ENCODE measurements at places on chromosomes 7 and 10. TPM values are rescaled to one million over a fixed set of nuclear protein-coding genes. Genes with fewer than 3 reads are reported as not detected.
A peak's percentile ranks its signal among the peaks of the same experiment; 100 is the strongest.

FAM25G gene
- total RNA-seq = 3.2 TPM

TYW1B gene
- 8.4 TPM for total RNA-seq

ZPBP gene
- 0.13 TPM for total RNA-seq

MRC1 gene
- 0.29 TPM for total RNA-seq

AASS gene
- 10.9 TPM for total RNA-seq

FOXL3 gene
- not detected for total RNA-seq

TUBAL3 gene
- total RNA-seq = 0.34 TPM

SEMA3E gene
- total RNA-seq = 0.07 TPM

STEAP4 gene
- total RNA-seq = 2.3 TPM

GRCh38 chr10:3528823-3529403 lies 256.1 kb downstream of the KLF6 start:
- DNase-seq = no peak

DNA sequence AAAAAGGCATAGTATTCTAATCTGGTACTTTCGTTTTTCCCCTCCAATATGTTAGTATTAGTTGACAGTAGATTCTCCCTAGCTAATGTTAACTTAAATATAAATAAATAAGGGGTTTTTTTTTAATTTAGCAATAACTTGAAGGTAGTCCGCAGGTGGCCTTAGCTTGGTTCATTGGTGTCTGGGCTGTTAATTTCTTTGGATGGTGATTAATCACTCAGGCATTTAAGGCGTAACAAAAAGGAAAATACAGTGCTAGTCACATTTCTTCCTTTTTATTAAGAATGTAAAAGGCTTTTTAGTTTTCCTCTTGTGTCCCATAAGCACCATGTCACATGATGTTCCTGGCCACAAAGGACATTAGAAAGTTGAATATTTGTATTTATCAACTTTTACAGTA lies 161.0 kb upstream of the POT1 start:
- DNase-seq = no peak

DNA sequence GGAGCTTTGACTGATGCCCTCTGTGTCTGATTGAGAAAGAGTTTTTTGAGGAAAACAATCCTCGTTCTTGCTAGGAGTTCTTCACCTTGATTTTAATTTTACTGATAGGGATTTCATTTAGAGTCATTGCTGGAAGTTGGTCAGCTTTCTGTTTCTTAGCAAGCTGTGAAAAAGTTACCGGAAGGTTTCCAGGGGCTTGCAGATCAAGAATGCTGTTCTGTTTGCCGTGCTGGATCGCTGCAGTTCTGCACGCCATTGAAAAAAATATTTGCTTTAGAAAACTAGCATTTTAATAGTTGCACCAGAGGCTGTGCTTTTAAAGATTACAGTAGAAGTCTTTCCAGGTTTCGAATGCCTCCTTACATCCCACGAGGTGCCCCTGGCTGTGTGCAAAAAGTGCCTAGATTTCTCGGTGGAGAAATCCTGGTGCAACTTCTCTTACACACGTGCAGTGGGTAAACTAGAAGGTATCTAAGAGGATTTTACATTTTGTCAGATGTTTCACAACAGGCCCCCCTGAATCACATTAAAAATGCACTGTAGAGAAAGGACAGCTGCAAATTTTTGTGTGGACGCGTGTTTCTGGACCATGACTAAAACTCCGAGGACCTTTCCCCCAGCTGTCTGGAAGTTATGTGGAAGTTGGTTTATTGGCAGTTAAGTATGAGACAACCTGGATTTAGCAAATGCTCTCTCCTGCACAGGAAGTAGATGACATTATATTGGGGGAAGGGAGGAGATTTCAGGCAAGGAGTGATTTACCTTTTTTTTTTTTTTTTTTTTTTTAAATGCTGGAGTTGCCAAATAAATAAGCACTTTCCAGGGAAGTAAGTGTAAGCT lies 5.8 kb downstream of the TCF7L2 start:
- DNase-seq = no peak

- DNase-seq = no peak
These were observed 170.2 kb upstream of the KLF14 start for GRCh38 chr7:130904031-130904757.

DNA sequence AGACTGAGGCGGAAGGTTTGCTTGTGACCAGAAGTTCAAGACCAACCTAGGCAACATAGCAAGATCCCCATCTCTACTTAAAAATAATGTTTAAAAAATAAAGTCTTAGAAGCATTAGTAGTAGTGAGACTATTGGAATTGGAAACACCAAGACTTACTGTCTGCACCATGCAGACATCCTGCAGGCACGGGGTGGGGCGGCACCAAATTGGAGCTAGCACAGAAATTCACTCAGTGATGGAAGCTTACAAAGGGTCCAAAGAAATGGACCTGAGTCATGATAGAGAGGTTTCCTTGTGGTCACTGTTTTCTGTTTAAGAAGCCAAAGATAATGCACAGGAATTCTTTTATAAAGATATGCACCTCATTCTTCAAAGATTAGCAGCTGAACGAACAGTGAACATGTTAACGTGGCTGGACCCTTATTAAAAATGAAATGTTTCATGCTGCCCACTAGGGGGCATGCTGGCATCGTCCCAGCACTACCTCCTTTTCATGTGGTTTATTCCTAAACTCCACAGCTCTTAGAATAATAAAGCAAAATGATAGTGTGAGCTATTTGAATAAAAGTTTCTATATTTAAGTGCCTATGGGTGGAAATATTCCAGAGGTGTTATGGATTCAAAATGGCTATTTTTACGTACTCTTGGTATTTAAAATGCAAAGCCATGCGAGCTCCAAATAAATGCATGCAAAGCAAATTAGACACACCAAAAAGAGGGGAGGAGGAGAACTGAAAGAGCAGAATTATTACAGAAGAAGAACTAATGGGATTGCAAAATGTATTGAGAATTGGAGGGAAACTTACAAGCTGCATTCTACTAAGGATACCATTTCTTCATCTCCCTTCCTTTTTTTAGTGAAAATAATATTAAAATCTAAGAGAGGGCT lies 28.6 kb downstream of the PDSS1 start:
- peak; percentile 9 for DNase-seq

GRCh38 chr10:116210588-116211346 lies 62.2 kb downstream of the GFRA1 start:
- DNase-seq = no peak

- no peak for DNase-seq
These were observed 455.9 kb downstream of the PAXIP1 start for GRCh38 chr7:154546946-154547587.

- no peak for DNase-seq
These were observed 2.6 kb upstream of the TNS3 start for GRCh38 chr7:47584536-47584895.

DNA sequence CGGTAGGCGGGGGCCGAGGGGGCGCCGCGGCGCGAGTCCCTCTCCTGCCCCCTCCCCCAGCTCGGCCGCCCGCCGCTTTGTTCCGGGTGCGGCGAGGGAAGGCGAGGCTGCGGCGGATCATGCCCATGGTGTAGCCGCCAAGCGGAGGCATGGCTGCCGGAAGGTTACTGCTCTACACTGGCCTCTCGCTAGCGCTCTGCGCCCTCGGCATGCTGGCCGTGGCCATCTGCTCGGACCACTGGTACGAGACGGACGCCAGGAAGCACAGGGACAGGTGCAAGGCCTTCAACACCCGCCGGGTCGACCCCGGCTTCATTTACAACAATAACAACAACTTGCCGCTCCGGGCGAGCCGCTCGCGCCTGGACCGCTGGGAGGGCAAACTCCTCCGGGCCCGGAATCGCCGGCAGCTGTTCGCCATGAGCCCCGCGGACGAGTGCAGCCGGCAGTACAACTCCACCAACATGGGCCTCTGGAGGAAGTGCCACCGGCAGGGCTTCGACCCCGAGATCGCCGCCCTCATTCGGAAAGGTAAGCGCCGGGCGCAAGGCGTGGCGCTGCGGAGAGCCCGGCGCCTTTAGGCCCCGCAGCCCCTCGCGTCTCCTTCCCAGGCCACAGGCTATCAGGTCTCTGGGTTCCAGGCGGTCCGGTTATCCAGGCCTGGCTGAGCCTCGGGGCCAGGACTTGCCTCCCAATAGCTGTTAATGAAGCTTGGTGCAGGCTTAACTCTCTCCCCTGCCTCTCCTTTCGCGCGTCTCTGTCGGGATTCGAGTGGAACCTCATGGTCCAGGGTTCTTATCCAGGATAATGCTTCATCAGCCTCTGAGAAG lies 513 bp downstream of the TMEM178B start:
- DNase-seq = no peak

DNA sequence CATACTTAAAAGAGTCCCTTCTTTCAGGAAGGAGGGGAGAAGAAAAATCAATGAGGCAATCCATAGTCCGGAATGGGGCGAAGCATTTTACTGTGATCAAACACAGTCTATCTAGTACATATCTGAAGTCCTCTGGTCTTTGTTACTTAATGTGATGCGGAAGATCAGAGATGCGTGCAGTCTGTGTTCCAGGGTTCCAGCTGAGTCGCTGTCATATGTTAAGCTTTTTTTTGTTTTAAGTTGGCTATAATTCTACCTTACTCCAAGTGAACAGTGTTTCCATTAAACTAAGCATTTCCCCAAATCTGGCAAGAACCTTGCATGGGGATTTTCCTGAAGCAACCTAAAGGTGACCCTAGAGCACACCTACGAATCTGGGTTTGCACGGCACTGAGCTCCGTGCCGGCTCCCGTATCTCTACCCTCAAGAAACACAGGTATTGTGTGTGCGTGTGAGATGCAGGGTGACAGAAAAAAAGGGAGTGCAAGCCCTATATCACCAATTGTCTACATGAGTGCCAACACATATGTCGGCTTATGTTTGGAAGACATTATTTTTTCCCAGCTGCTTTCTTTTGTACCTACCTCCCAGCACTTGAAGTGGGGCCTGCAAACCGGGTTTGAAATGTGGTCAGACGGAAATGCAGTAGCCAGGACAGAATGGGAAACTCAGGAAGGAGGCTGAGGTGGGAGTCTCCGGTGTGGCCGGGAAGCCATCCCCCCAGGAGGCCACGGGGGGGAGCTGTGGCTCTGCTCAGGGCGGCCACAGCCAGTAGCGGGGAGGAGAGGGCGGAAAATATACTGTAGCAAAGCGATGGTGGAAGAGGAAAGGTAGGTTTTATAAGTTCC lies 435.8 kb upstream of the MGMT start:
- no peak for DNase-seq

- no peak for DNase-seq
These were observed 426.6 kb downstream of the PLXNA4 start for GRCh38 chr7:132149436-132150304.

GRCh38 chr7:128281605-128282380 lies 40.7 kb downstream of the LEP start:
- DNase-seq = no peak

DNA sequence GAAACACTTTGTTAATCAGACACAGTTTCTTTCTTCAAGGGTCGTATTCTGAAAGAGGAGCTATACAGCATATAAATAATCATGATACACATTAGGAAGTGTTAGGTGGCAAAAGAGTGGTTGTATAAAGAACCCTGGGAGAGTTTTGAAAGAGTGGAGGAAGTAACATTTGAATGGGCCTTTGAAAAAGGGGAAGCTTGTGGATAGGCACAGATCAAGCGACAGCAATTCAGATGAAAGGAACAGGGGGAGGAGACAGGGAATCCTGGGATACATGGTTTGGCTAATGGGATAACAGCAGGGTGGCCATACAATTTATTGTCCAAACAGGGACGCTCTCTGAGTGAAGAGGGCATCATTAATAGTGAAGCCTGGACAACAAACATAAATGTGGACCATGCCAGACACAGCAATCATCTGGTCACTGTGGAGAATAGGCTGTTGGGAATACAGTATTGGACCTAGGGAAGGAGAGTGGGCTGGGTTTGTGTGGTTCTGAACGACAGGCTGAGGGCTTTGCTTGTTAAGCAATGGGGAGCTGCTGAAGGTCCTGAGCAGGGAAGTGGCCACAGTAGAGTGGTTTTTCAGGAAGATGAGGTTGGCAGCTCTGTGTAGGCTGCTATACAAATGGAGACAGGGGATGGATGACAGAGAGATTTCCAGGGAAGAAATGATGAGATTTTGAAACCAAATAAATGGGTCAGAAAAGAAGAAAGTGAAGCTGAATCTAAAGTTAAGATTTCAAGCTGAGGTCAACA lies 75.9 kb downstream of the ICA1 start:
- no peak for DNase-seq

DNA sequence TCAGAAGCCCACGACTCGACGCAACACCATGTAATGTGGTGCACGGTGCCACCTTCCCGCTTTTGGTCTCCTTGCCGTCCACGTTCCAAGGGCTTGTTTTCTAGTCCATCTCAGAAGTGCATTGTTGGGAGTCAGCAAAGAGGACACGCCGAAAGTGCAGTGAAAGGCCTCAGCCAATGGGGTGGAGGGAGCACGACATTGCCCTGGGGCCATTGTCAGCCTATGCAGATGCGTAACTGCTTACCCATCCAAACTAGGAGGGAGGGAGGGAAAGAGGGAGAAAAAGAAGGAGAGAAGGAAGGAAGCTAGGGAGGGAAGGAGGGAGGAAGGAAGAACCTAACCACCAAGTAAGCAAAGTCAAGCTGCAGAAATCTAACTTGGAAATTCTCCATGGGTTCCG lies 202.4 kb downstream of the CCDC3 start:
- no peak for DNase-seq

DNA sequence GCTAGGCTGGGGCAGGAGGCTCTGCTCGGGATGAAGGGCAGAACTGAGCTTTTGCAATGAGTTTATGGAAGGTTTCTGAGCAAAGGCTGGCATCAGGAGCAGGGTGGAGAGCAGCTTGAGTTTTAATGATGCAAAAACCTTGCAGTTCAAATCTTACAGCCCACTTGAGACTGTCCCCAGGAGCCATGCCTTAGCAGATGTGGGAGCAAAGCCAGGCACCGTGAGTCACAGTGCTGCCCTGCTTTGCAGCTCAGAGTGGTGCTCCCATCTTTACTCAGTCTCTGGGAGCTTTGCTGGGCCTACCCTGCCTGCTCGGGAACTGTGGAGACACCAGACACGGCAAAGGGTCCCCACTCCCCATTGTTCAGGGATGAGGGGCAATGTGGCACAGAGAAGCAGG lies 122.4 kb upstream of the NPS start:
- no peak for DNase-seq

GRCh38 chr7:123431075-123431614 lies 103.2 kb downstream of the IQUB start:
- DNase-seq = no peak

DNA sequence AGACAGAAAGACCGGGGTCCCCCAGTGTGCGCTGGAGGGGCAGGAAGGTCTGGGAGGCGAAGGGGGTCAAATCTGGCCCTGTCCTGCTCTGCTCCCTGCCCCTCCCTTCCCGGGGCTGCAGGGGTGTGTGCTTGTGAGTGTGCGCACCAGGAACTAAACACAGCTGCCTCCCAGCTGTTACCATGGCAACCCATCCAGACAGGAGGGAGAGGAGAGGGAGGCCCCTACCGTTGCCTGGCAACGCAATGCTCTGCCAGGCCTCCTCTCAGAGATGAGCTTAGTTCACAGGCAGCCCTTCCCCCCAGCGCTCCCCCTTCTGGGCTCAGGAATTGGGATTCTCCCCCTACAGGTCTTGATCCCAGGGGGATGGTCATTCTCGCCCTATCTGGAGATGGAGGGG lies 6.1 kb downstream of the NYAP1 start:
- peak; percentile 69 for DNase-seq

DNA sequence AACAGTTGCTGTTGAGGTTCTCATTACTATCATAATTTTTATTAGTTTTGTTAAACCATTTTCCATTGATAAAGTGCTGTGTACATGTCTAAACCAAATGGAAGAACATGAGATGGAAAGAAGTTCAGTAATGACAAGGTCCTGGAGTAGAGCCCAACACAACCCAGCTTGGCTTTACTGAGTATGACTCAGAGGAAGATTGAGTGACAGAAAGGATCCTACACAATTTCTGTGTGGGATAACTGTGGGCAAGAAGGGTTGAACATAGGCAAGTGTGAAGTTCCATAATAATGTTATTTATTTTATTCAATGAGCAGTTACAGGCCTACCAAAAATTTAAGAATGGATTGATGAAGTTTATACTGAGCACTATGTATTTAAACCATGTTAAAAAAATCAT lies 15.9 kb downstream of the PRKG1 start:
- DNase-seq = no peak

- DNase-seq = peak; percentile 23
These were observed 29.3 kb upstream of the CCL24 start for GRCh38 chr7:75842836-75843446.

Measured in kidney epithelial cell (primary cell).